ENCODE measurements at places on chromosomes 6 and 20. TPM values are rescaled to one million over a fixed set of nuclear protein-coding genes. Genes with fewer than 3 reads are reported as not detected.

DNA sequence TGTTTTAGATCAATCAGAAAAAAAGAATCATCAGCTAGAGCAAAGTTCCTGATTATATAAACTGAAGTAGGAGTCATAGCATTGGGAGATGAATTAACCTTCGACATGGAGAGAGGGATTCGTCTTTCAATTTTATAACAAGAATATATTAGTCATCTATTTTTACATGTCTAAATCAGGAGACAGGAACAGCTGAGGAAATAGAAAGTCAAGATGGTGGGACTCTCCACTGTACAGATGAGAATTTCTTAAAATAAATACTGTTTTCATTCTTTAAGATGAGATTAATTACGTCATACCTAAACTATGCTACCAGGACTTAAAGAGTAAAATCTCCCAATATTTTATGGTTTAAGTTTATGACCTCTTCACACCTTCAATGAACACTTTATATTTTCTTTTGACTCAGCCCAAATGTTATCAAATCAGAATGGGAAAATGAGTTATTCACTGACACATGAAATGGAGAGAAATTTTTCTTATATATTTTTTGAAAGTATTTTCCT, 1137.7 kb downstream of the EPHA7 start:
- H3K36me3 ChIP-seq = no peaks in the 10 kb centered on the region
- no peak for DNase-seq
- H3K4me3 ChIP-seq = no peak overlapping the region
- H3K27ac ChIP-seq = no peak overlapping the region
- H3K4me1 ChIP-seq = no peaks in the 10 kb centered on the region

DNA sequence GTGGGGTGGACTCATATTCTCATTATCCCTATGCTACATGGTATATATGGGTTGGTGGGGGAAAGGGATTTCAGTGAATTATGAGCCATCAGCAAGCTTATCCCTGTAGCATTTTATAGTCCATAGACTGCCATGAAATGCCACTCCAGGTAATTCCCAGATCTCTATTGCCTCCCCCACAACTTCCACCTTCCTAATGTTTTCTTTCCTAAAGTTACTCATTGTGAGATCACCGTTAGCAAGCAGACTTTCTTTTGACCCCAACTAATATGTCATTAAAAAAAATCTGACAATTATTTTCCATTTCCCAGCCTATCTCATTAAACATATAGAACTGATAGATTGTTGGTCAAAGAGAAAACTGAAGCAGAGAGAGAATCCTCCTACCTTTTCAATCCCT, 40.7 kb upstream of the TBX18 start:
- no peaks in the 10 kb centered on the region for H3K36me3 ChIP-seq
- DNase-seq = no peak
- no peak overlapping the region for H3K4me3 ChIP-seq

- no peaks in the 10 kb centered on the region for H3K27me3 ChIP-seq
- no peak overlapping the region for H3K4me3 ChIP-seq
- no peak overlapping the region for H3K27ac ChIP-seq
- DNase-seq = no peak
- H3K36me3 ChIP-seq = no peaks in the 10 kb centered on the region
Observed at GRCh38 chr6:126312013-126312665, 27.8 kb upstream of the CENPW start.

- H3K4me1 ChIP-seq = no peaks in the 10 kb centered on the region
- no peak for DNase-seq
- H3K27ac ChIP-seq = no peak overlapping the region
Observed at GRCh38 chr20:58136149-58136484, 92.3 kb downstream of the ANKRD60 start.

GRCh38 chr6:69866351-69866769, at the start of gene COL19A1:
Gene COL19A1 (plus strand): TSS chr6:69866556. CDS start chr6:69879568, 13,012 bp downstream.
- no peaks in the 10 kb centered on the region for H3K36me3 ChIP-seq
- DNase-seq = peak; percentile 76
- no peaks in the 10 kb centered on the region for H3K27me3 ChIP-seq
- H3K27ac ChIP-seq = peak within 1 kb of the TSS; percentile 92
- peaks cover 7% of the 10 kb centered on the region for H3K4me1 ChIP-seq

GRCh38 chr6:10531503-10531902, 10.4 kb downstream of the GCNT2 start:
- no peaks in the 10 kb centered on the region for H3K27me3 ChIP-seq
- peak overlapping the region; percentile 82 for H3K4me3 ChIP-seq
- DNase-seq = no peak
- peak overlapping the region; percentile 85 for H3K27ac ChIP-seq
- H3K4me1 ChIP-seq = peaks cover 23% of the 10 kb centered on the region

DNA sequence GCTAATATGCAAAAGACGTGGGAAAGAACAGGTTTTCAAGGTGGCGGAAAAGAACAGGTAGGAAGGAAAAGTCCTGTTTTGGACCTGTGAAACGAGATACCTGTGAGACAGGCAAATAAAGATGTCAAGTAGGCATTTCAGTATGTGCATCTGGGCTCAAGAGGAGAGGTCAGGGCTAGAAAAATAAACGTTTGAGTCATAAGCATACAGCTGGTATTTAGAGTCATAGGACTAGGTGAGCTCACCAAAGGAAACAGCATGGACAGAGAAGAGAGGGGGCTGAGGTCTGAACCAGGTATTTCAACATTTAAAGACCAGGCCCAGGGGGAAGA, 14.9 kb downstream of the MTFR2 start:
- H3K27ac ChIP-seq = no peak overlapping the region
- no peaks in the 10 kb centered on the region for H3K4me1 ChIP-seq
- peaks cover 35% of the 10 kb centered on the region for H3K36me3 ChIP-seq
- no peak overlapping the region for H3K4me3 ChIP-seq
- DNase-seq = no peak
- H3K27me3 ChIP-seq = no peaks in the 10 kb centered on the region

GRCh38 chr6:164749221-164750064, 560.0 kb downstream of the C6orf118 start:
- no peaks in the 10 kb centered on the region for H3K27me3 ChIP-seq
- no peak for DNase-seq

GRCh38 chr6:155066361-155066760, 71.2 kb downstream of the TIAM2 start:
- no peaks in the 10 kb centered on the region for H3K27me3 ChIP-seq
- no peak for DNase-seq
- no peaks in the 10 kb centered on the region for H3K36me3 ChIP-seq
- no peaks in the 10 kb centered on the region for H3K4me1 ChIP-seq

The HNF4A gene
- total RNA-seq = 0.21 TPM

The FAM217A gene
- total RNA-seq = not detected

The SLA2 gene
- 1.7 TPM for total RNA-seq

The VSX1 gene
- total RNA-seq = not detected

The AGPAT4 gene
- 1.6 TPM for total RNA-seq

The NRN1 gene
- 0.37 TPM for total RNA-seq

All from GM12878 (cell line).